ENCODE measurements at places on chromosomes 2 and 18. TPM values are rescaled to one million over a fixed set of nuclear protein-coding genes. Genes with fewer than 3 reads are reported as not detected.

Gene UGT1A1
- 0.78 TPM for total RNA-seq

Gene CROCC2
- not detected for total RNA-seq

Gene ARHGAP25
- 0.18 TPM for total RNA-seq

Gene FBXO48
- 0.58 TPM for total RNA-seq

Gene PROKR1
- total RNA-seq: not detected

Gene PKDCC
- 23.8 TPM for total RNA-seq

Gene SCYGR8
- not detected for total RNA-seq

Gene GREB1
- total RNA-seq: 2.6 TPM

Gene FOSL2
- total RNA-seq: 83.9 TPM

Gene UGT1A4
- total RNA-seq: 0.07 TPM

Gene TDRD15
- not detected for total RNA-seq

Gene HPCAL1
- 251 TPM for total RNA-seq

Gene RNF25
- total RNA-seq: 49.0 TPM

Gene FEV
- total RNA-seq: not detected

Gene ABCB11
- 0.02 TPM for total RNA-seq

Gene POTEC
- not detected for total RNA-seq

Gene EML6
- 1.0 TPM for total RNA-seq

Gene SGPP2
- 0.56 TPM for total RNA-seq

Gene SRD5A2
- 0.06 TPM for total RNA-seq

Gene VWC2L
- not detected for total RNA-seq

Gene IL36RN
- 0.14 TPM for total RNA-seq

Gene LOXHD1
- total RNA-seq: not detected

Gene CAB39
- 54.6 TPM for total RNA-seq

Gene CAPN13
- not detected for total RNA-seq

Gene RFTN2
- not detected for total RNA-seq

Gene SIX3
- 2.9 TPM for total RNA-seq

Gene CD302
- total RNA-seq: 1.9 TPM

Gene MDH1B
- total RNA-seq: 1.6 TPM

Gene RAB27B
- total RNA-seq: 11.1 TPM

Gene PDCD1
- 0.12 TPM for total RNA-seq

Gene TUBA4B
- 0.20 TPM for total RNA-seq

Gene NRP2
- 134 TPM for total RNA-seq

Gene SLC35G4
- total RNA-seq: not detected

Gene SLC9A4
- not detected for total RNA-seq

Gene NOSTRIN
- total RNA-seq: 2.7 TPM

Gene SMC6
- 21.8 TPM for total RNA-seq

Gene CTAGE1
- total RNA-seq: not detected

Measured in A549 treated with Hydrocortisone at 1 μM for 4 hours (cell line).